ENCODE measurements at places on chromosomes 1 and 21.

- DNase-seq: no peak
Observed at GRCh38 chr1:59892841-59893811, 33.4 kb downstream of the CYP2J2 start.

DNA sequence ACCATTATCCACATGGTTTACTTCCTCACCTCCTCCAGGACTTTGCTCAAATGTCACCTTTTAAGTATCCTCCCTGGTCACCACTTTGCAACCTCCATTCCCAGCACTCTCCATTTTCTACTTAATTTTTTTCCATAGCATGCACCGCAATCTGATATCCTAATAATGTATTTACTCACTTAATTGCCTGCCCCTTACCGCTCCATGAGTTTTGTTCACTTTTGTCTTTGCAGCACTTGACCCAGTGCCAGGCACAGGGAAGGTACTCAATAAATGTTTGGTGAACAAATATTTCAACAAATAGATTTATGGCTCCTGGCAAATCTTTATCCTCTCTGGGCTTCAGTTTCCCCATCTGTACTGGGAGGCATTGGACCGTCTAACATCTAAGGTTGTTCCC lies 53.6 kb downstream of the UBE2T start:
- DNase-seq: no peak

DNA sequence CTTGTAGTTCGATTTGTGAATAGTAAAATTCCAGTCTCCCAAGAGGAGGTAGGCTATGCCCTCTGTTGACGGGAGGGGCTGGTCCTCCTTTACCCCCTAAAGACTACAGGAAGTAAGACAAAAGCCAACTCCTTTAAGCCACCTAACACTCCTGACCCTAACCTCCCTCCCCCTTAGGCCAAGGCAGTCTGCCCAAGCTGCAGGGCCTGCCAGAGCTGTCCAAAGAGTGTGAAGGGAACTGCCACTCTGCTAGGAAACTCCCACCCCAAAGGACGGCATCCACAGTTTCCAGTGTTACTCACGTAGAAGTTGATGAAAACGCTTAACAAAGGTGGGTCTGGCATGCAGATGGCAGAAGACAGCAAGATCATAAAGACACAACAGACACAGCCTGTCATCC lies 803.2 kb downstream of the PLA2G4A start:
- no peak for DNase-seq

DNA sequence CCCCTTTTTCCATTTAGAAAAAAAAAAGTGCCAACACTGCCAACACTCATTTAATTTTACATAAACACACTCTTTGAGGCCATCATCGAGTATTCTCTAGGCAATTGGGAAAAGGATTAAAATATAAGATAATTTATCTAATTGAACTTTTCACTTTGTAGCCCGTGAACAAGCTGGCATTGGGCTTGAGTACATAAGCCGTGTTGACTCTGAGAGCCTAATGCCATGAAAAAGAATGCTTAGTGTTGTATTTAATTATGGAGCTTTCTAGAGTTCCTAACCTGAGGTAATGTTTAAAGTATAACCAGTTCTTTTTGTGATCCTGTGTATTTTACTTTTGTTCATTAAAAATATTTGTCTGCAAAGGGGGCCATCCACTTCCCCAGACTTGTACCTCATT lies 193.8 kb downstream of the LYPLAL1 start:
- DNase-seq: no peak

GRCh38 chr1:47178020-47178419 lies 11.8 kb downstream of the PDZK1IP1 start:
- DNase-seq: no peak

DNA sequence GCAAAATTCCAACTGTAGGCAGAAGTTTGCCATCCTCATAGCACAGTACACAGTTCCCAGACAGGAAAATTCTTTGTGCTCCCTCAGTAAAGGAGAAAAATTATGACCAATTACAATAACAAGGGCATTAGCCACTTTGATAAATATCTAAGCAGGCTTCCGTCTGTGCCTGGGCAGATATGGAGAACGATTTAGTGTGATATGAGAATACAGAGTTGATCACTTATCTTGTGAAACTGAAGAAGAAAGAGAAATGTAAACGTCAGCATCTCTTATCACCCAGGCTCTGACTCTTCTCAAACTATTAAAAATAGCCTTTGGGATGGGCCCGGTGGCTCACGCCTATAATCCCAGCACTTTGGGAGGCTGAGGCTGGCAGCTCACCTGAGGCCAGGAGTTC lies 54.5 kb upstream of the TIAM1 start:
- no peak for DNase-seq

DNA sequence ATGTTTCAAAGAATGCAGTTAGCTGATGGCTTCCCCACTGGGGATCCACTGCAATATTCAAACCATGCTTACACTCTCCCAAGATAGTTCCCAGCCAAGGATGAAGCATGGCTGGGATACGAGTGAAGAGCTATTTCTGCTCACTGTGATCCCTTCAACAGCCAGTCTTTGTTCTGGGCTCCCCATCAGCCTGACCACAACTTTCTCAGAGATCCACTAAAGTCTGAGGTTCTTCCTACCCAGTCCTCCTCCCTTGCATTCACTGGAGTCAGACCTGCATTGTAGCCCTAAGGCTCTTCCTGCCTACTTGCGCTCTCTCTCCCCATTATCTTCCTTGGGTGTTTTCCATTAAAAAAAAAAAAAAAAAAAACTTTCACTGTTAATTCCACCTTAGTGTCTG lies 101.4 kb downstream of the TTLL7 start:
- DNase-seq: no peak

GRCh38 chr1:107449326-107449725 lies 308.5 kb downstream of the NTNG1 start:
- DNase-seq: no peak
